ENCODE measurements at places on chromosomes 6 and 20.

- DNase-seq, result peak; percentile 40
These were observed 7.8 kb upstream of the ACSS1 start for GRCh38 chr20:25065625-25066338.

DNA sequence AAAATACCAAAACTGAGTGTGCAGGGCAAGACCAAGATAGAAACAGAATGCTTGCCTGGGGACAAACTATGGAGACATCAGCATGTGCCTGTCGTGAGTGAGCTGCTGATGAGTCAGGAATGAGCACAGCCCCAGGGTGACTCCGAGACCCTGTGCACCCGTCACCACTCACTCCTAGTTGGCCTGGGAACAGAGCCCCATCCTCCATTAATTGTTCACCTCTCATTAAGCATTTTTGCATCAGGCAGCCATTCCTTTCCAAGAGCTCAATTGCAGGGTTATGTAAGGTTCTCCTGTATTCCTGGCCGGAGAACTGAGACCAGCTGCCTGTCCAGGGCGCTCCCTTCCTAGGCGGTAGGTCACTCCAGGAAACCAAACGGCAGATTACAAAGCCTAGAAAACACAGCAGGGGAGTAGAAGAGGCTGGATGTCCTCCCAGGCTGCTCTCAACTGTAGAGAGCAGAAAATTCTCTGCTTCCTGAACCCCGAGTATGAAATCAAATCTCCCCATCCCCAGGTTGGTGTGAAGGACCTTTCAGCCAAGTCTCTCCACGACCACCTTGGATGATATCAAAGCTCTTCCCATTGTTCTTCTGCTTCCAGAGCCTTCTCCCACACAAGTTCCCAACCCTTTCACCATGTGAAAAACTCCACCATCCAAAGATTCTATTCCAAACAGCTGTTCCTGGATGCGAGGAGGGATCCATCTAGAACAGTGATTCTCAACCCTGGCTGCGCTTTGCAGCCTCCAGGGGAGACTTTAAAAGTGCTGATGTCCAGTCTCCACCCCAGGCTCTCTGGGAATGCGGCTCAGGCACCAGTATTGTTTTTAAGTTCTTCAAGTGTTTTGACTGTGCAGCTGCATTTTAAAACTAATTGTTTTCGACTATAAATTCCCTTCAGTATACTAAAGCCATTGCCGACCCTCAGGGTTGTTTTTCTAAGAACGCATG lies 532.6 kb upstream of the JARID2 start:
- peak; percentile 11 for DNase-seq

DNA sequence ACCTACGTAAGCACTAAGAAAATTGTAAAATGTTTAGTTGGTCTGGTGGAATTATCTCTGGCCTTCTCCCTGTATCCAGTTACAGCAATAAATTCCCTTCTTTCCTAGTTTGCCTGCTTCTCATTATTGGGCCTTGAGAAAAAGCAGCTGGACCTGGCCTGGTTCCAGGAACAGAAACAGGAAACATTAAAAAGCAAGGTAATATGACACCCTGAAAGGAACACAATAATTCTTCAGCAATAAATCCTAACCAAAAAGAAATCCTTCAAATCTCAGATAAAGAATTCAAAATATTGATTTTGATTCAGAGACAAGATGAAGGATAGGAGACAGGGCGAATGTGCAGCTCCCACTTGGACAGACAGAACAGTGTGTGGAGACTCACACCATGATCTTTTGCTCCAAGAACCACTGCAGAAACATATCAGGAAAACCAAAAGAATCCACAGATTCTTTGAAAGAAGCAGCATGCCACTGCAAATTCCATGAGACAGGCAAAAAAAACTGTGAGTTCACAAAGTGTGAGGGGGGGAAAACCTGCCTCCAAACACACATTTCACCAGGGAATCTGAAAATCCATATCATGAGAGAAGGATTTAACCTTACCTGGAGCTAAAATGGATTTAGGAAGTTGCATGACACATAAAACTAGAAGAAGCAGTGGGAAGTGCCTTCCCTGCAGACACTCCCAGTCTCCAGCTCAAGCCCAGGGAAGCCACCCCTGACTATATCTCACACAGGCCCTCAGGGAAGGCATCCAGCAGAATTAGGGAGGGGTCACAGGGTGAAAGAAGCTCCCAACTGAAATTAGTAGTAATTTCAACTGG lies 28.9 kb downstream of the TREM1 start:
- no peak for DNase-seq

DNA sequence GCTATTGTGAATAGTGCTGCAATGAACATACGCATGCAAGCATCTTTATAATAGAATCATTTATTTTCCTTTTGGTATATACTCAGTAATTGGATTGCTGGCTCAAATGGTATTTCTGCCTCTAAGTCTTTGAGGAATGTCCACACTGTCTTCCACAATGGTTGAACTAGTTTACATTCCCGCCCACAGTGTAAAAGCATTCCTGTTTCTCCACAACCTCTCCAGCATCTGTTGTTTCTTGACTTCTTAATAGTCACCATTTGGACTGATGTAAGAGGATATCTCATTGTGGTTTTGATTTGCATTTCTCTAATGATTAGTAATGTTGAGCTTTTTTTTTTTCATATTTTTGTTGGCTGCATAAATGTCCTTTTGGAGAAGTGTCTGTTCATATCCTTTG lies 208.7 kb downstream of the PHF3 start:
- DNase-seq, result no peak

DNA sequence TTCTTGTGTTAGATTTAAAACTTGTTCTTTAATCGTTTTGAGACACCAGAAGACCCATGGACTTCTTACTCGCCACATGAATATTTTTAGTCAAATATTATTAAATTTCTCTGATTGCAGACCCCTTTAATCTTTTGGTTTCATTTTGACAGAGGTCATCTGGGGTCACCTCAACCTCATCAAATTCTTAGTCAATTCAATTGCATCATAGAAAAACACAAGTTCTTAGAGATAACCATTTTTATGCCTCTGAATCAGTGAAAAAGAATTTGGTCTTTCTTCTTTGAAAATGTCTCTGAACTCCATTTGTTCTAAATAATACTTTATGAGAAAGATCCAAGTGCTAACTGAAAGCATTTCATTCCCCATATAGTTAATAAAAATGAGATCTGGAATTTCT lies 55.2 kb upstream of the CBLN4 start:
- no peak for DNase-seq

All from kidney glomerular epithelial cell (primary cell).